Ecto neural progenitor cell (in vitro differentiated cells): ENCODE measurements at places on chromosomes 7 and 10.
A peak's percentile ranks its signal among the peaks of the same experiment; 100 is the strongest.

- no peak for DNase-seq
Observed at GRCh38 chr7:127831318-127832219, 179.6 kb downstream of the SND1 start.

DNA sequence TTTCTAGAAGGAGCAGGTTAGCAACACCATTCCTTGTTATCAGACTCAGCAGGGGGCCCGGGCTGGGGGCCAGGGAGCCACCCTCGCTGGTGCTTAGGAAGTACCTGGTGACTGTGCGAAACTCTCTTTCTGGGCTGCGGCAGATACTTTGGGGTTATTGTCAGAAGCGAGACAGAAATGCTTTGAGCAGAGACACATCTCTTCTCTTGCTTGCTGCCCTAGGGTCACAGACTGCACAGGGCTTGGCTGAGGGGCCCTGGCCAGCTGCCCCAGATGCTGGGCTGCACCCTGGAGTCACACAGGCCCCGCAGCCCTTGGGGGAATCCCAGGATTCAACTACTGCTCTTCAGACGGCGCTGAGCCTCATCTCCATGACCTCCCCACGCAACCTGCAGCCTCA lies 91.9 kb downstream of the WDFY4 start:
- no peak for DNase-seq

GRCh38 chr10:70587045-70587658 lies 15.4 kb downstream of the PRF1 start:
- peak; percentile 12 for DNase-seq

- no peak for DNase-seq
Observed at GRCh38 chr10:88852327-88852726, 683 bp upstream of the ANKRD22 start.

- no peak for DNase-seq
Observed at GRCh38 chr7:139571651-139572050, 48.2 kb downstream of the CLEC2L start.

DNA sequence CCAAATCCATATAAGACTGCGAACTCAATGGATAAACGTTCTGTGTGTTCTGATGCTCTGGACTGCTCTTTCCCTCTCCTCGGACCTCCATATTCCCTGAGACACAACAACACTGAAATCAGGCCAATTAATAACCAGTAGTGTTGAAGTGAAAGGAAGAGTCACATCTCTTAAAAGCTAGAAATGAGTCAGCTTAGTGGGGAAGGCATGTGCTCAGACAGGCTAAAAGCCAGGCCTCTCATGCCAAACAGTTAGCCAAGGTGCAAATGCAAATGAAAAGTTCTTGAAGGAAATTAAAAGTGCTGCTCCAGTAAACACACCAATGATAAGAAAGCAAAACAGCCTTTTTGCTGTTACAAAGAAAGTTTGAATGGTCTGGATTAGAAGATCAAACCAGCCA lies 29.3 kb downstream of the TNS3 start:
- DNase-seq = no peak
